ENCODE measurements at places on chromosomes 1 and 21. TPM values are rescaled to one million over a fixed set of nuclear protein-coding genes. Genes with fewer than 3 reads are reported as not detected.

The MMP23B gene
- not detected for total RNA-seq

The DYNLT4 gene
- total RNA-seq = not detected

The NKAIN1 gene
- total RNA-seq = 11.9 TPM

The VHLL gene
- total RNA-seq = not detected

Data from psoas muscle (tissue), 8 donors.